ENCODE measurements at places on chromosomes 11 and 22.
A peak's percentile ranks its signal among the peaks of the same experiment; 100 is the strongest.

GRCh38 chr11:75449776-75450175 lies 16.8 kb upstream of the KLHL35 start:
- DNase-seq = no peak

DNA sequence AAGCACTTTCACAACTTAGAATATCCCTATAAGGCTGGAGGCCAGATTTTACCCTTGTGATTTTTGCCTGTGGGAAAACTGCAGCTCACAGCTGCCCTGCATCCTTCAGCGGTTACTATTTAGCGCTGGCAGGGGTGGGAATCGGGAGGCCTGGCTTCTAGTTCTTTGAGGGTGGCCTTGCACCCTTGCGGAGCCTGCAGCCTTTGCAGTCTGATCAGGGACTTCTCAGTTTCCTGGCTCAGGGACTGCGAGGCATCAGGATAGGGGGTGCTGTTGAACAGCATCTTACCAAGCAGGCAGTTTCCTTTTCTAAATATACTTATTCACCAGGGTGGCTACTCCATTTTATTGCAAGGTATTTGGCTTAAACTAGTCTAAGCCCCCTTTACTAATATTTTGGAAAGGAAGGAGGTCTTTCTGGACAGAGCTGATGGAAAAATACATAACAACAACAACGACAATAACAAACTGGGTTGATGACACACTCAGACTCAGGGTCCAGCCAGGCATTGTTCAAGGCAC lies 2.9 kb upstream of the APOA1 start:
- DNase-seq = no peak

DNA sequence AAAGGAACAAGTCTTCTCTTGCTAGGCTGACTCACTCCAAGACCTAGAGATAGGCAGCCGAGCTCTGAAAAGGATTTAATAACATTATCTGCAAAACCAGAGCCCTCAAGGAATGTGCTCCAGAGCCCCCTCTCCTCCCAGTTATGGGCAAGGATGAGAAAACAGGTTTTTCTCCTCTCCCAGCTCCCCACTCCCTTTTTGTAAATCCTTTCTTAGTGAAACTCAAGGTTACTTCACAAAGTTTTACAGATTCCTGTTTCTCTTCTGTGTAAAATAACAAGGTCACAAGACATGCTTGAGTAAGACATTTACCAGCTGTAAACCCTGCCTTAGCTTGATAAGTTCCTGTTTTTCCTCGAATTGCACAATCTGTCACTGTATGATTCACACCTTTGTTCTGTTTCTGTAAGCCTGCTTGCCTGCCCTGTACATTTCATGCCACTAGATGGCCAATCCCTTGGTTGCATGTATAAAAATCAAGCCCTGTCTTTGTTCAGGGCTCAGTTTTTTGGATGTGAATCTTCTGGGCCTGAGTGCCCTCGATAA lies 489.4 kb downstream of the KCNA4 start:
- peak; percentile 4 for DNase-seq

DNA sequence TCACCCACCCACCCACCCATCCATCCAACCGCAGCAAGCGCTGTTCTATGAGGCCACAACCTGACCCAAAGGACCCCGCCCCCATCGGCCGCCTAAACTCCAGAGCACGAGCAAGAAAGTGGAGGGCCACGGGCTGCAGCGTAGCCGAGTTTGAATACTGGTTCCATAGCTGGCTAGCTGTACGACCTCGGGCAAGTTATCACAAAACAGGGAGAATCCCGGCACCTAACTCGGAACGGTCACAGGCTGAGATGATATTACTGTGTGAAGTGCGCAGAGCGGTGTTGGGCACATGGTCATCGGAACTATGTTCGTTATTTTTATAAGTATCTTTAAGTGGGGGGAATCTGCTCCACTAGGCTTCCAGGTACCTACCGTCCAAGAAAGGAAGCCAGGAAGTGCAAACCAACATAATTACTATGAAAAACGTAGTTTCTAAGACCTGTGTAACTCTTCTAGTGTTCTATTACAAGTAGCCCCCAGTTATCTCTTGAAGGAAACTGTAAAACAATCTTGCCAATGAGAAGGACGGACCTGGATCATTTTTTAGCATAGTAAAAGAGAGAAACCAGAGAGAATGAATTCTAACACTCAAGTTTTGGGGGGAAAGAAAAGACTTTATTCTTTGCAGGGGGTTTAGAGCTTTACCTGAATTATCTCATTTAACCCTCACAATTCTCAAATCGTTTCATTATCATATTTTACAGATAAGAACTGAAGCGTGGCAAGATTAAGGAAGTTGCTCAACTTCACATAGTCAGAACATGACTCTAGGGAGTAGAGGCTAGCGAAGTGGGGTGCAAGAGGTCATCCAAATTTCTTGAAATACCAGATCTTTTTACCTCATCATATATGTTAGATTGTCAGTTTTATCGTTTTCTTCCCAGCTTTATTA lies 663 bp upstream of the BUD13 start:
- DNase-seq = no peak

DNA sequence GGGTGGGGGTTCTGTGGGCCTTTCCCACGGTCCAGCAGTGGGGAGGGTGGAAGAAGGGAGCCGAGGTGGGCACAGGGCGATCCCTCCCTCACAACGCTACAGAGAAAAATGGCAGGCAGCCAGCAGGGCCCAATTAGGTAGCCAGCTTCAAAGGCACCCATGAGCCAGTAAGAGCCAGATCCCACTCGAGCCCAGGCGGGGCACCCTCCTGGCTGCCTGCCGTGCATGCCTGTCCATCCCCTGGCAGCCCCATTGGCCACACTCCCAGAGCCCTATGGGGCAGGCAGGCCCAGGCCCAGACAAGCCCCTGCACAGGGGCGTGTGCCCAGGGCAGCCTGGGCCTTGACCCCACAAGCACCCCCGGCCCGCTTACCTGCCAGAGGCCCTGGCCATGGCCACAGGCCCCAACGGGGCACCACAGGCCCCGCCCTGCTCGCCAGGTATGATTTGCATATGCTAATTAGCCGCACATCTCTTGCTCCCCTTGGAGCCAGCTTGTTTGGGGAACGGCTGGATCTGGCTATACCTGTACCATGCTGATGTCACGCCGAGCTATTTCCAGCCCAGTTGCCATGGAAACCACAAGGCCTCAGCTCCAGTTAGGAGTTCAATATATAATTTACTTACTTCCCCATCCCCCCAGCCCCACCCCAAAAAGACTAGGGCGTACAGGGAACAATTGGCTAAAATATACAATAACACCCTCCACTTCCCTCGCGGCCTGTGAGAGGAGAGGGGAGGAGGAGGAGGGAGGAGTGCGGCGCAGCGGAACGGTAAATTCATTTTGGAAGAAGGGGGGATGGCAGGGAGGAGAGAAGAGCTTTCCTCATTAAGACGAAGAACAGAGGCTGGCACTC lies 47.5 kb upstream of the TCF20 start:
- no peak for DNase-seq

GRCh38 chr11:100152766-100153165 lies 534.3 kb upstream of the ARHGAP42 start:
- no peak for DNase-seq

GRCh38 chr22:42270176-42270509 lies 310 bp downstream of the TCF20 start:
- DNase-seq = no peak

GRCh38 chr11:112421879-112422278 lies 161.2 kb upstream of the PLET1 start:
- no peak for DNase-seq

DNA sequence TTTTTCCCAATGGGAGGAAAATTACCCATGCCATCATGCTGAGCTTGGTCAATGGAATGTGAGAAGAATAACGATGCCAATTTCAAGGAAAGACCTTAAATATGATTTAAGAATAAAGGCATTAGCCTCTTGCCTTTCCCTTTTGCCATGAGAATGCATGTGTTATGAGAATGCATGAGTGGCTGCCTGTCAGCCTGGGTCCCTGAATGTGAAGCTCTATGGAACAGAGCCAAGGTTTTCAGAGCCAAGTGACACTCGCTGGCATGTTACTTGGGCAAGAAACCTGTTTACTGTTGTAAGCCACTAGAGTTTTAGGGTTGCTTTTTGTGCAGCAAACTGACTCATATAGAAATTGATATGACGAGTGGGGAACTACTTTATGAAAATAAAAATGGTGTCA lies 75.7 kb downstream of the JRKL start:
- no peak for DNase-seq

DNA sequence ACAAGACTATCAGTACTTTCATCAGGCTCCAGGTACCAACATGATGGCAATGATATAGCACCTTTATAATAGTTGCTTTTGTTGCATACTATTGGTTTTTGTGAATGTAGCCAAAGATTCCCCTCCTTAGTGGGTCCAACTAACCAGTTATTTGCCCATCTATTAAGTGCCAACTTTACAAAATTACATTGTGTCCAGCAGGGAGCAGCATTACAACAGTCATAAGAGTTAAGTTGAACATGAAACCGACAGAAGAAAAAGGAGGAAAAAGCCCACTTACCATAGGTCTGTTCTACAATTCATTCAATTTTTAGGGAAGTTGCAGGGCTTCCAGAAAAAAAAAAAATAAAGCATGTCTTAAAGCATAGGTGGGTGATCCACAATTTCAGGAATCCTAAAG lies 21.6 kb downstream of the IMMP1L start:
- DNase-seq = peak; percentile 44

DNA sequence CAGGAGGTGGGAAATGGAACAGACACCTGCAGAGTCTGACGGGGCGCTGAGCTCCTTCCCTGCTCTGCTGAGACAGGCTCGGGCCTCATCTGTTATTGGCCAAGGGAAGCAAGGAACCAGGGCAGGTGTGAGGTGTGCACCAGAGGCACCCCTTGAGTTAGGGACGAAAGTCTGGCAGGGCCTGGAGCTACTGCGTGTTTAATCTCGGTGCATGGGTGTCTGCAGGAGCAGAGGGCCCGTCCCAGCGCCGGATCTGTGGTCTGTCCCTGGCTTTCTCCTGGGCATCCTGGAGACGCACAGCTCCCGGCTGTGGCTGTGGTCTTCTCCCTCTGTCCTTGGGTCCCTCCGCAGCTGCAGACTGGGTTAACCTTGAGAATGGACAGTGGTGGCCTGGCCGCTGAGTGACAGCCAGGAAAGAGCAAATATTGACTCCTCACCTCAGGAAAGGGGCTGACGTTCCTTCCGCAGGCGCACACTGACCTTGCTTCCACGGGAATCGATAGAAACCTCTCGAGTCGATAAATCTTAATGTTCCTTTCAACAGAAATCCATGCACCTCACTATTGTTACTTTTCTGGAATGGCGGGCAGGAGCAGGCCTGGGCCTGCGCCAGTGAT lies 975.6 kb downstream of the BRD1 start:
- DNase-seq = no peak

DNA sequence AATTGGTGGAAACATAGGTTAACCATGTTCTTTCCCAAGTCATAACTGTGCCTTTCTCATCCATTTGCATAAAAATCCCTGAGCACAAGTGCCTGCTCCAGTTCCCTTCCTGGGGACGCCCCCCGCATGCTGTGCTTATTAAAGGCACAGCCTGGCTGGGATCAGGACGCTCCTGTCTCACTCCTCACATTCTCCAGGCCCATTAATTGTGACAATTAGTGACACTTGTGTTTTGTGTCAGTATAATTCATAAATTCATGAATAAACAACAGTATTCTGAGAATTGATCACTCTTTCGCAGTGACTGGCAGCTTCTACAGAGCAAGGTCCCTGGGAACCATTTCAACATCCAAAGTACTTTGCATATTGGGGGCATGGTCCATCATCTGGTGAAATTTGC lies 1354.4 kb downstream of the TBC1D22A start:
- DNase-seq = no peak

- DNase-seq = no peak
These were observed 715.8 kb upstream of the LRRC4C start for GRCh38 chr11:42175203-42175602.

All from fibroblast of the conjunctiva (primary cell).